ENCODE measurements at places on chromosomes 13 and 19. TPM values are rescaled to one million over a fixed set of nuclear protein-coding genes. Genes with fewer than 3 reads are reported as not detected.

DNA sequence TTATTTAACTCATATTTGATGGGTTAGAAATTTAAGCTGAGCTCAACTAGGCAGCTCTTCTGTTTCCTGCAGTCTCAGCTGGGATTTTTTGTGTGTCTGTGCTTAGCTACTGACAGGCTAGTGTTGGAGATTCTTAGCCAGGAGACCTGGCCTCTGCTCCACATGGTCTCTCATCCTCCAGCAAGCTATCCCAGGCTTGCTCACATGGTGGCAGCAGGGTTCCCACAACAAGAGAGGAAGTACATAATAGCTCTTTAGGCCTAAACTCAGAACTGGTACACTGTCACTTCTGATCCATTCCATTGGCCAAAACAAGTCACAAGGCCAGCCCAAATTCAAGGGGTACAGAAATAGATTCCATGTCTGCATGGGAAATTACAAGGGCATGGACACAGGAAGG lies 406.2 kb downstream of the SUCLA2 start:
- no peak for DNase-seq

The ELANE gene
- total RNA-seq = 1.5 TPM

The SLAIN1 gene
- total RNA-seq = 9.1 TPM

The CBY2 gene
- not detected for total RNA-seq

DNA sequence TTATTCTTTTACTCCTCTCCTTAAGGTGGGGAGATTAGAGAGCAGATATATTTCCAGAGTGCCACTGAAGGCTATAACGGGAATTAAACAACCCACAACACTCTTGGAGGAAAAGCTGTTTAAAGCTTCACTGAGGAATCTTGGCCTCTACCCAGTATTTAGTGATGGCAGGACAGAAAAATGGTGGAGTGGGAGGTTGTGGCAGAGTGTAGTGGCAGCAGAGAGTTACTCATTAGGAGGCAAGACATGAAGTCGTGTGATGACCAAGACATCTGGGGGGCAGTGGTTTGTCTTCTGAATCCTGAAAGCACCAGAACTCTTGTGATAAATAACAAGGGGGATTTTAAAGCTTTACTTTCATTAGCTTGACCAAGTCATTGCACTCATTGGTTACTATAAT lies 563.5 kb upstream of the SLITRK5 start:
- no peak for DNase-seq

DNA sequence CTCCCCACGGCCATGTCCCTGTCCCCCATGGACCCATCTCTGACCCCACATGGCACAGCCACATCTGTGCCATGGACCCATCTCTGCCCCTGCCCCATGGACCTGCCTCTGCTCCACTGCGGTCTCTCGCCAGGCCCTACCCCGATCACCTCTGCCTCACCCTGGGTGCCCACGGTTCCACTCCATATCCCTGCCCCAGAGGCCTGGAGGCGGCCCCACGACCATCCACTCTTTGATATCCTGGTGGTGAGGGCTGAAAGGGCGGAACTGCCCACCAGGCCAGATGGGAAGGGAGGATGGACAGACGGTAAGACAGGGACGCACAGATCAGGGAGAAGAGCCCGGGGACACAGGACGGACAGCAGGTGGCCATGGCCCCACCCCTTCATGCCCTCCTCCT lies 327 bp downstream of the PTGER1 start:
- no peak for DNase-seq

The STOML3 gene
- total RNA-seq = not detected

The KMT5C gene
- 6.7 TPM for total RNA-seq

The SLC25A41 gene
- total RNA-seq = 0.18 TPM

The GRK1 gene
- total RNA-seq = 0.13 TPM

- DNase-seq = peak; percentile 62
These were observed 19.0 kb downstream of the AKT2 start for GRCh38 chr19:40266119-40266518.

The PCDH17 gene
- total RNA-seq = 3.1 TPM

The CD33 gene
- total RNA-seq = 3.2 TPM

GRCh38 chr13:43512221-43512620 lies 274.6 kb downstream of the ENOX1 start:
- DNase-seq = no peak

- DNase-seq = no peak
These were observed 321.3 kb downstream of the GPC6 start for GRCh38 chr13:93547886-93548285.

DNA sequence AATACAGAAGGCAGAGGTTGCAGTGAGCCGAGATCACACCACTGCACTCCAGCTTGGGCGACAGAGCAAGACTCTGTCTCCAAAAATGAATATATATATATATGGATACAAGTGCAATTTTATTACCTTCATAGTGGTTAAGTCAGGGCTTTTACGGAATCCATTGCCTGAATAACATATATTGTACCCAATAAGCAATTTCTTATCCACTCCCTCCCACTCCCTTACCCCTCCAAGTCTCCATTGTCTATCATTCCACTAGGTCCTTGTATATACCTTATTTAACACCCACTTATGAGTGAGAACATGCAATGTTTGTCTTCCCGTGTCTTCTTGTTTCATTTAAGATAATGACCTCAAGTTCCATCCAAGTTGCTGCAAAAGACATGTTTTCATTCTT lies 48.3 kb upstream of the AKAP11 start:
- no peak for DNase-seq

The FCGBP gene
- 11.8 TPM for total RNA-seq

The C1QTNF9B gene
- total RNA-seq = 1.3 TPM

DNA sequence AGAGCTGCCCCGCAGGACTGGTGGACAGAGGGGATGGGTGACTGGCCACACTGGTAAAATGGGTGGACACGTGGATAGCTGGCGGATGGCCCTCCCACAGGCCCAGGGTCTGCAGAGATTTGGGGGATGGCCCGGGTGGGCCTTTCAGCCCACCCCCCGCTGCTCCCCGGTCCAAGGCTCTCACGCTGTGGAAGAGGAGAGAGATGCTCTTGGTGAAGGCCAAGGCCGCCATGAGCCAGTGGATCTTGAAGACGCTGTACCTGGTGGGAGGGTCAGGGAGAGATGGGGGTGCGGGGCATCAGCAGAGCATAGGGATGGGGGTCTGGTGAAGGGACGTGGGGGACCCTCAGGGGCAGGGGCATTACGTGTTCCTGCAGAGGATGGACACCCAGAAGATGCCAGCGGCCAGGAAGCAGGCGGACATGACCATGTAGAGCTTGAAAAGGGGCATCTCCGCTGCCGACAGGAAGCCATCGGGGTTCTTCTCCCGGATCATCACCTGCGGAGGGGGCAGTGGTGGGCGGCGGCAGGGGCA lies 4.5 kb downstream of the GPR108 start:
- no peak for DNase-seq

The BEST2 gene
- not detected for total RNA-seq

All from left cardiac atrium (tissue), 4 donors.